Thyroid gland (tissue), 4 donors: ENCODE measurements at places on chromosomes 5 and 9.

- H3K27me3 ChIP-seq: no peaks in the 10 kb centered on the region
- H3K4me3 ChIP-seq: peak within 1 kb of the TSS; percentile 6
- no peaks in the 10 kb centered on the region for H3K36me3 ChIP-seq
- peak; percentile 97 for DNase-seq
- H3K4me1 ChIP-seq: peaks cover 29% of the 10 kb centered on the region
Measured at GRCh38 chr9:137550231-137550621, at the start of gene PNPLA7. Gene PNPLA7, minus strand, starts transcription at chr9:137550402. Its CDS starts 205 bp downstream, at chr9:137550197.

- DNase-seq: no peak
- no peaks in the 10 kb centered on the region for H3K27me3 ChIP-seq
- H3K36me3 ChIP-seq: no peaks in the 10 kb centered on the region
Measured at GRCh38 chr5:139955053-139955605, 88.0 kb downstream of the NRG2 start.

- DNase-seq: no peak
- H3K4me1 ChIP-seq: no peaks in the 10 kb centered on the region
- H3K27ac ChIP-seq: no peak overlapping the region
- peaks cover 5% of the 10 kb centered on the region for H3K36me3 ChIP-seq
- H3K4me3 ChIP-seq: no peak overlapping the region
- no peaks in the 10 kb centered on the region for H3K27me3 ChIP-seq
Measured at GRCh38 chr9:112218908-112219307, 43.8 kb upstream of the SUSD1 start.

- H3K4me1 ChIP-seq: peaks cover 2% of the 10 kb centered on the region
- H3K27me3 ChIP-seq: no peaks in the 10 kb centered on the region
- H3K4me3 ChIP-seq: no peak overlapping the region
- DNase-seq: no peak
Measured at GRCh38 chr9:79610791-79611614, 39.2 kb downstream of the TLE4 start.

DNA sequence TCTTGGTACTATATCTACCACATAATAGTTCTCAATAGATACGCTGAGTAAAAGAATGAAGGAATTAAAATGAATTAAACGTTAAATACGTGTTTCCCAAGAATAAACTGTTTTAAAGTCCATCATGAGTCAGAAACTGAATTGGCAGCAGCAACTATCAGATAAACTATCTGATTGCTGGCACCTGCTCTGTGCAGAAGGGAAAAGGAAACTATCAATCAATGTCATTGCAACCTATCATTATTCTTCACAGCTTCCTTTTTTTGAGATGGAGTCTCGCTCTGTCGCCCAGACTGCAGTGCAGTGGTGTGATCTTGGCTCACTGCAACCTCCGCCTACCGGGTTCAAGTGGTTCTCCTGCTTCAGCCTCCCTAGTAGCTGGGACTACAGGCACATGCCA lies 8.8 kb upstream of the WDR36 start:
- no peak overlapping the region for H3K27ac ChIP-seq
- no peaks in the 10 kb centered on the region for H3K36me3 ChIP-seq
- DNase-seq: no peak
- no peaks in the 10 kb centered on the region for H3K4me1 ChIP-seq
